ENCODE measurements at places on chromosomes 1 and 21.

DNA sequence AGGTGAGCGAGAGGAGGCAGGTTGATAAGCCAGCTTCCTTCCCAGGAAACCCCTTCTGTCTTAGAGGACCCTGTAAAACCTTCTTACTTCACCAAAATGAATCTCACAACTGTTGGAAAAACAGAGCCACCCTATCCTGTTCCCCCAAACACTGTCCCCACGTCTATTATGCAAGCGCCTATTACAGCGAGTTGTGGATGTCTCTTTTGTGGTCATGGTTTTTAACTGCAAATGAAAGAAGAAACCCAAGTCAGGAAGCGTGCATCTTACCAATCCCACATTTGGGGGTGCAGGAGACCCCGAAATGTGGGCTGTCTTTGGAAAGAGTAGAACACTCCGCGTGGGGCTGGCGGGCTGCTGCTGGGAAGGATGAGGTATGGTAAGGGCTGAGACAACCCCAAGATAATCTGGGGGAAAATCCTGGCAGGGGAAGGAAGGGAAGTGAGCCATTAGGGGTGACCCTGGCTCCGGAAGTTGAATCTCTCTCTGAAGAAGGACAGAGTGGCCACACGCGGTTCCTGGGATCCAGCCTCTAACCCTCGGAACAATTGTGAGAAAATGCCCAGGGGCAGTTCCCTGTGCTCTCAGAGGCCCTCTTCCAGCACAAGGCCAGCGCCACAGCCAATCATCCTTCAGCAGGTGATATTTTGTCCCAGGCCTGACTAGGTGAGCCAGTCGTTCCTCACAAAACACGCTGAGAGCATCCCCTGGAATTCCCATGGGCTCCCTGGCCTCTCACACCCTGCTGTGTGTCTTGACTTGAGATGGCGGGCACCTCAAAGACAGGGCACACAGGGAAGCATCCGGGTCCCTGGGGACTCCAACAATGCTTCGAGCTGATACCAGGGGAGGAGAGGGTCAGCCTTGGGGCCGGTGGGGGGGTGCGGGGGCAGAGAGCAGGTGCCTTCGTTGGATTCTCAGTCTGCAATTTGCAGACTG is 168.5 kb upstream of the IRF2BP2 start:
- DNase-seq = no peak

DNA sequence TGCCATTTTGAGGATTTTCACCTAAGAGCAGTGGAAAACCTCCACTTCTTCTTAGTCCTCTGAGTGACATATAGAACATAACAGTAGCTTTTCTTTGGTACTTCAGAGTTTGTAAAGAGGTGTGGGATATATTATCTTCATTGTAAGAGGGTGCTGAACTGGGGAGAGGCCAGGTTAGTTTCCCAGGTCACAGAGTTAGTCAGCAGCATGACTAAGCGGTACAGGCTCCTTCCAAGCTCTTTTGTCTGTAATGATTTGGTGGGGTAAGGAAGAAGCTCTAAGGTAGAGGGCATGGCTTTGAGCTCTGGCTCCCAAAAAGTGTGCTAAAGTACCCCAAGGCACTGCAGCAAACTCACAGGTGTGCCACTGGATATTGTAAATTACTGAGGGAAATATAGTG is 325.0 kb upstream of the PLXNA2 start:
- DNase-seq = no peak

DNA sequence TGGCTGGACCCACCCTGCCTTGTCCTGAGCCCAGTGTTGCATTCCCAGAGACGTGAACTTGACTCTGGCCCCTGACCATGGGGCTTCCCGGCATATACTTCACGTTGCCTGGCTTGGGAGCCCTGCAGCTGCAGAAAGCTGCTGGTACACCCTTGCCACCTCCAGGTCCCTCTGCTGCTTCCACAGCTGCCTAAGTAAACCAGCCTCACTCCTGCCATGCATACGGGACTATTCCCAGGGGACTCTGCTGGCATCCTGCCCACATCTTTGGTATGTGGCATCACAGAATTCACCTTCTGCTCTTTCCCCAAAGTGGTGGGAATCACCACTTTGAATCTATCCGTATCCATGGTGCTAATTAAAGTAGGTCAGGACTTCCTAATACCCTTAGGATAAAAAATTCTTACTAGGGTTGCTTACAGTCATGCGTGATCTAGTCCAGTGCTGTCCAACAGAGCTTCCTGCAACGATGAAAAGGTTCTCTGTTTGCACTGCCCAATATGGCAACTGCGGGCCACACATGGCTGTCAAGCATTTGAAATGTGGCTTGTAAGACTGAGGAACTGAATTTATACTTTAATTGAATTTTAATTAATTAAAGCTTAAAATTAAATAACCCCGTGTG is 203.0 kb downstream of the GRIK3 start:
- no peak for DNase-seq

GRCh38 chr1:55604179-55604578 is 389.0 kb upstream of the USP24 start:
- DNase-seq = no peak

DNA sequence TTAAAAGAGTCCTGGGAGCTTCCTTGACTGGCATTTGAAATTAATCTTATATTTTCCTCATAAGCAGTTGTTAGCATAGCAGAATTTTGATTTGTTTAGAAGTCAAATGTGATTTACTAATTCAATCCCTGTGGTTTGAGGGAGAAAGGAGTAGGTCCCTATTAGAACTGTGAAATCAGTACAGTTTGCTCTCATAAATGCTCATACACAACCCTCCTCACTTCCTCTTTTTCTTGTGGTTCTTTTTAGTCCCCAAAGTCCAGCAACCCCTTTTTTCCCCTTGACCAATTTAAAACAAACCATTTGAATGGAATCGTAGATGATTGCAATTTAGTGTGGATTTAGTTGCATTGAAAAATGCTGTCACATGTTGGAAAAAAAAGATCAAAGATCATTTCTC is 9.2 kb upstream of the IFI44 start:
- no peak for DNase-seq

- DNase-seq = no peak
Observed at GRCh38 chr1:17196496-17197185, 8.3 kb upstream of the PADI1 start.

- DNase-seq = no peak
Observed at GRCh38 chr1:151935154-151935553, 25.8 kb upstream of the THEM4 start.

DNA sequence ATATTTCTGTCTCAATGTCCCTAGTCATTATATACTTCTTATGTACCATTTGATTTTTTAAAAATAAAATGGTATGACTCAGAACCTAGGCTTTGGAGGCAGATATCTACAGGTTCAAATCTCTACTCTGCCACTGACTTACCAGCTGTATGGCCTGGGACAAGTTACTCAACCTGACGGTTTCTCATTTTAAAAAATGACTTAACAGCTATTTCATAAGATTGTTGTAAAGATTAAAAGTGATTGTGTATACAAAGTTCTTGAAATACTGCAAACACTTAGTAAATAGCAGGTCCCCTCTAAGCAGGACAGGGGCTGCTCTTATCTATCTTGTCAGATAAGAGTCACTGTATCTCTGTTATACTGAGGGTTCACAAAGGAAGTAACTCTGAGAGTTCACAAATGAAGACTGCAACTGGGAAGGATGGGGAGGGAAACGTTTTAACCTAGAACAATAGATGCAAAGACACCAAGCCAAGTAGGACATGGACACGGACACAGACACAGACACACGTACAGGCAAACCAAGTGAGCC is 2.6 kb downstream of the BCAR3 start:
- DNase-seq = no peak

DNA sequence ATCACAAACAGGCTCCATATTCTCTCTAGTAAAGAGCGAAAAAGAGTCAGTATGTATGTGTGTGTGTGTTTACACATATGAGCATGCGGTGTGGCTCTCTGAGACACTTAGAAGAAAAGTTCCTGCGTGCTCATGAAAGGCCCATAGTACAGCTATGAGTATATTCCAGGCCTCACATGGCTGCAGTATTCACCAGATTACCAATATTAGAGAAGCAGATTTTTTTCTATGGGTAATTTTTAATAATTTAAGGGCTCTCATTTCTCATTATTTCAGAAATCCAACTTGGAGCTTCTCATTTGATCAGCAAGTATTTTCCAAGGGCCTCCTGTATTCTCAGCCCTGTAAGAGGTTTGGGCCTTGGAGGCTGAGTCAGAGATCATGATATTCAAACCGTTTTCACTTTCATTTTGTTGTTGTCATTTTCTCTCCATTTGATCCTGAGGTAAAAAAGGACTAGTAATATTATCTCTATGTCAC is 232.9 kb upstream of the SGIP1 start:
- DNase-seq = no peak

DNA sequence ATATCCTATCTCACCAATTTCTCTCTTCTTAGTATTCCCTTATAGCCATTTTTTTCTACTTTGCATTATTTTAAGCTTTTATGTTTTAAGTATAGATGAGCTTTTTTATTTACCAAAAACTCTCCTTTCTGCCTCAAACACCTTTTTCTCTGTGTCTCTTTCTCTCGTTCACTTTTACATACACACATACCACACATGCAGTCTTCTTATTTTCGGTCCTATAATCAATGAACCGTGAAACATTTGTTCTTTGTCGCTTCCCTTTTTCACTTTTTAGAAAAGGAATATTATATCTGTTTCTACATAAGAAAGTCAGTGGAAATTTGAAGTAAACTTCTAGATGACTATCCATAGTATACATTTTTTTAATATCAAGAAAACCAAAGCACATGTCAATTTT is 183.2 kb downstream of the MRPL39 start:
- DNase-seq = no peak

DNA sequence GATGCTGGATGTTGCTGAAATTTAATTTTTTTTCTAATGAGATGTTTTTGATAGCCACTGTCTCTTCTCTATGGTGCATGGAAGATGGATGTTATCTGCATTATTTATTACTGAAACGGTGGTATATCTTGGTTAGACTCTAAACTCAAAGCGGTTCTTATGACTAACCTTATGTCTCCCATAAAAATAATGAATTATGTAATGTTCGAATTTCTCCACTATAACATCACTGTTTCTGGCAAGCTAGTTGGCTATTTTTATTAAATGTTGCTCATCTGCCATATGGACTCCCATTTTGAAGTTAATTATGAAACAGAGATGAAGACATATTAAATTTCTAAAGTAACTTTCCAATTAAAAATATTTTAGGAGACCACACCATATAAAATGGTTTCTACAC is 808.6 kb upstream of the ADGRL4 start:
- no peak for DNase-seq

DNA sequence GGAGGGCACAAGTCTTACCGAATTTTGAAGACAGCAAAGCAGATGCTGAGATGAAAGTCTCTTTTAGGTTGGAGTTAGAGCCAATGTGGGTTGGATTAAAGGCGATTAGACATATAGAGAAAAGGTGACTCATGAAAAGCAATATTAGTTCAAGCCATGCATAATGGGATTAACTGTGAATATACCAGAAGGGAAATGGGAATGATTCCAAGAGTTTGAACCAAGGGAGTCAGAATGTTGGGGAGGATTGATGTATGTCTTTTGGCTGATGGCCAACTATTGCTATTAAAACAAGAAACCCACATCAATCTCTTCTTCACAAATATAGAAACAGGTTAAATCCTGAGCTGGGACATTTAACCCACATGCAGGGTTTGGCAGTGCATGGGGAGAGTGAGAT is 1.2 kb downstream of the HMGCS2 start:
- DNase-seq = no peak

DNA sequence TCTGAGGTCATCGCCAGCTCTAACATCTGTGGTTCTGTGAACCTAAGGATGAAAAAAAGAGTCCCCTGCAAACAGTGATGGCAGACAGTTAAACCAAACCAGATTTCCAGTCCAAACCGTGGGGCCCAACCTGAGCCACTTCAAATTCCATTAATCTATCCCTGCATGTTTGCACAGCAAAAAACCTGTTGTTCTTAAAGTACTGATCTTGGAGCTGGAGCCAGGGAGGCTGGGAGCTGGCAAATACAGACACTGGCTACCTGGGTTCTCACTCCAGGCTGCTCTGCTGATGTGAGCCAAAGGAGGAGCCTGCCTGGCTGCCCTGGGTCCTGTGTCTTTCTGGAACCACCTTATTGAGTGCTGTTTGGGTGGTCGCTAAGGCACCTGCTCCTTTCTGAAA is 16.4 kb downstream of the LDLRAD1 start:
- no peak for DNase-seq

DNA sequence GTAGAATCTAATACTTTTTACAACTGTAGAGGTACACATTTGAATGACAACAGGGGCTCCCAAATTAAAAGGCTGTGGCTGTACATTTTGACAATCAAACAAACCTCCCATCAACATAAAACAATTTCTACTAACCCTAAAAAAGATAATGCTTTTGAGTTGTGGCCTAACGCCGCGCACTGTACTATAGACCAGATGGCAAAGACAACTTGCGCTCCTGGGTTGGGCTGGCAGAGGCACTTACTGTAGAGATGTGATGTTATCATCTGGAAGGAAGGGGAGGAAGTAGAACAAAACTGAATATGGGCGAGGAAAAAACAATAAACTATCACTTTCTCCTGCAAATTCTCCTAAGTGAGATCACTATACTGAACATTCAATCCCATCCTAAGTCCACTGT is 26.1 kb downstream of the SPRTN start:
- no peak for DNase-seq

GRCh38 chr1:73801912-73802429 is 396.0 kb downstream of the LRRIQ3 start:
- no peak for DNase-seq

GRCh38 chr1:244162786-244163530 is 111.9 kb downstream of the ZBTB18 start:
- DNase-seq = no peak

GRCh38 chr1:113409363-113409762 is 19.0 kb downstream of the MAGI3 start:
- no peak for DNase-seq

- no peak for DNase-seq
Observed at GRCh38 chr1:160169553-160170399, 18.4 kb downstream of the ATP1A4 start.

DNA sequence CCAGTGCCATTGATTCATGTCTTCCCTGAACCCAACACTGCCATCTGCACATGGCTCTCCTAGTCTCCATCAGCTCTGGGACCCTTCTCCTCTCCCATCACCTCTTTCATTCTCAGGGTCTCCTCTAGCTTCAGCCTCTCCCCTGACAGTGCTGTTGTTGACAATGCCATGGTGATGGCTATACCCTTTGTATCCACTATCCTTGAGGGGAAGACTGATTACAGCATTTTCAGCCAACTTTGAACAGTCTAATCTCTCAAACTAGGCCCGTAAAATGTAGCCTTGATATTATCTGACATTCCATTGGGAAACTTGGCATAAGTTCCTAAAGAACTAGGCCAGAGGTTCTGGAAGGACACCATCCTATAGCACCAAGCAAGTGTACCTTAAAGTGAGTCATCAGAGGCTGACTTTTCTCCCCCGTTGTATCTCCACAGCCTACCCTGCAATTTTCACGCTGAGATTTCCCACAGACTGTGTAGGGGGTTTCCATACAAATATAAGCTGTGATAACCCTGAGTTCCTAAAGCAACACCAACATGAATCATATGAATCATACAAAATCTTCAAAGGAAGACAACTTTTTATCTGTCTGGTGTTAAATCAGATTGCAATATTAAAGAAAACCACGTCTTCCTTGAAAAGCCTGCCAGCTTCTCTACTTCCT is 5.8 kb downstream of the HAO2 start:
- DNase-seq = no peak

- no peak for DNase-seq
Observed at GRCh38 chr1:67405473-67406245, 24.5 kb downstream of the SERBP1 start.

Measured in stimulated activated CD8-positive, alpha-beta memory T cell treated with anti-CD3 and anti-CD28 coated beads, Interleukin-2, amount 100 ng/mL, for 1 hour (primary cell).